Cardiac fibroblast (primary cell): ENCODE measurements at places on chromosomes 3 and 15.

DNA sequence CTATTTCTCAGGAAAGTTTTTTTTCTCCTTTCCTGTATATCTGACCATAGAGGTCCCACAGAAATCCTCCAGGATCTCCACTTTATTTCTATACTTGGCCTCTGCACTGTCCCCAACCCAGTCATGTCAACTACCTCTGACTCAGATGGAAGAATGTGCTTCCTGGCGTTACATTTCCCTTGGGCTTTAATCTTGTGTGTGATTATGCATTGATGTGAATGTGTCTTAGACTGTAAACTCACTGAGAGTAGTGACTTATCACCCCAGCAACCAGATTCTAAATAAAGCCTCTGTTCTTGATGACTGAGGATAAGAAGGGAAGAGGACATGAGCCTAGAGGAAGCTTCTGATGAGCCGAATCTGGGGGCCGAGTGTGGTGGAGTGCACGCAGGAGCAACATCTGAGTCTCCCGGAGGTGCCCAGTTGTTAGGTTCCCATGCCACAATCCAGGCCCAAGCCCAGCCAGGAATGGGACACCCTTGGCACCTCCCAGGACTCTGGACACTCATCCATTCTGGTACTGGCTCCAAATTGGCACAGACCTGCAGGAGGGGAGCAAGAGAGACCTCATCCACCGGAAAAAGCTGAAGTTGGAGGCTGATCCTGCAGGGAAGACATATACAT, 32.1 kb upstream of the HEG1 start:
- DNase-seq = peak; percentile 81

- peak; percentile 60 for DNase-seq
Observed at GRCh38 chr3:104273046-104273649, 1093.6 kb upstream of the ALCAM start.

DNA sequence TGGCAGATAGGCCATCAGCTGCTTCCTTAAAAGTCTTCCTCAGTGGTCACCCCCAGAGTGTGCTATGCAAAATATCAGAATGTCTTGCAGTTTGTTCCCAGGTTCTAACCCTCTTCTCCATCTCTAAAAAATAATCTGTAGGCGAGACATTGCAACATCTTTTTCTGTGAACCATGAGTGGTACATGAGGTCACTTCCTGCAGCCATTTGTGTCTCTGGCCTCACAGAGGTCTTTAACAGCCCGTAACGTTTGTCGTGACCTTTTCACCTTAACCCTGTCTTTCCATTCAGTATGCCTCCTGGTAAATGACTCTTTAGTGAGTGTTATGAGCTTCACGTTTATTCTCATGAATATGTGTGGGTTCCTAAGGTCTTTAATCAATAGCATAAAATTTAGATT, 145.4 kb downstream of the KLHL25 start:
- DNase-seq = peak; percentile 92

DNA sequence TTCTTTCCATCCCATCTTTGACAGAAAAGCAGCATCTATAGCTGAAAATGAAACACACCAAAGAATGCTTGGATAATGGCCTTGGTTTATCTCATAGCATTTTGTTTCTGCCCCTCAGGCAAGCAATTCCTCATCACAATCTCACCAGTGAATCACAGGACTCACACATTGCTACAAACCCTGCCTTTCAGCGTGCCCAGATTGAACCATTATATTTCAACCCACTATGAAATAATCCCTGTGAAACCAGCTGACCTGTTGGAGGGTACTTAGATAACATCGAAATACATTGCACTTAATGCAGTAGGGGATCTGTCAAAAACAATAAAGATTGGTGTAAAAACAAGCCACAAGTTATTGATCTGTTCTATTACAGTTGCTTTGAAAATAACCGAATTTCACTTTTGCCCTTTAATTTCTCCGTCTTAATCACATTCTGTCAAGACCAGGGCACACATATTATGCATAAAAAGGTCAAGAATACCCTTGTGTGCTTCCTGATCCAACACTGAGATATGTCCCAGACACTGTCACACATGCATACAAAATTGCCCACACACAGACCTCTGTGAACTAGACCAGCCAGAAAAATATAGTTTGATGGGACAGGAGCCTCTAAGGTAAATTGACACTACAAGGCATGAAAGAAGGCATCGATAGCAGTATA, 839.8 kb downstream of the NTRK3 start:
- no peak for DNase-seq

GRCh38 chr3:51712963-51713362, 6.1 kb downstream of the GRM2 start:
- DNase-seq = no peak

- DNase-seq = peak; percentile 85
Observed at GRCh38 chr3:43105596-43106292, at the start of gene POMGNT2. Gene POMGNT2 (minus strand): TSS chr3:43106079. CDS start chr3:43081431, 24,648 bp downstream.

DNA sequence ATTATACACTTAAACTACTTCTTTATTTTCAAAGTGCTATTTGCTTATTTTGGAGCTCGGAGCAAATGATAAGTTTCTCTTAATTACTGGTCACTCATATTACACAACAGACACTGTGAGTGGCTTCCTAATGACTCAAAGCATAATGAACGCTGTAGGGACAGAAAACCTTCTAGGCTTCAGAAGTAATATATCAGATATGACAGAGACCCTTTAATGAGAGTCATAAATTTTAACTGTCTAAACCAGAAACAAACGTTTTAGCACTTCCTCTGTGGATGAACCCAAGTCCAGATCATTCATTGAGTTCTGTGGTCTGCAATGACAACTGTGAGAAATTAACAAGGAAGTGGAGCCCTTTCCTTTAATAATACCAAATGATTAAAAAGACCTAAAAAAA, 66.6 kb downstream of the ARPP21 start:
- DNase-seq = no peak

- DNase-seq = no peak
Observed at GRCh38 chr15:64535460-64536243, 75.3 kb downstream of the ZNF609 start.

- no peak for DNase-seq
Observed at GRCh38 chr3:50057756-50058155, 31.0 kb upstream of the RBM5 start.

GRCh38 chr3:110504901-110505300, 566.7 kb upstream of the NECTIN3 start:
- DNase-seq = no peak

DNA sequence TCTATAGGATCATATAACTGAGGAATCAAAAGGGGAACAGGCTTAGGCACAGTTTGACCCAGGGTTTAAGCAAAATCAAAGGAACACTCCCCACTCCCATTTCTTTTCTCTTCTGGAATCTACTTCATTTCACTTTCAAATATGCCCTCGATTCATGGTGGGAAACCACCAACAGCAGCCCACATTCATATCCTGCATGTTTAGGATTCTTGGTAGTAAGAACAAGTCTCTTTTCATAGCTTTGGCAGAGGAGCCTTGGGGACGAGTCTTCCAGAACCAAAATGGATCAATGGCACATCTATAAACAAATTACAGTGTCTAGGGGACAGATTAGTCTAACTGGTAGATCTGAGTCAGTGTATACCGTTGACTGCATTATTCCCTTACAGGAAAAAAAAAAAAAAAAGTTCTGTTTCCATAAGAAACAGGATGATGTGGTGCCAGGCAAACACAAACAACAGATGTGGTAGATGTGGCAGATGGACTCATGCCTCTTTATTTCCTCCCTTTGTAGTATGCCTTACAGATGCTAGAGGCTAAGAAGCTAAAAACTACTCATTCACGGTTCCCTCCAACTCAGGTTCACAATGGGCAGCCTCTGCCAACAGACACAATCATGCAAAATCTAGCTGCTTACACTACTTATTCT, 578.3 kb upstream of the ADAMTS9 start:
- no peak for DNase-seq

DNA sequence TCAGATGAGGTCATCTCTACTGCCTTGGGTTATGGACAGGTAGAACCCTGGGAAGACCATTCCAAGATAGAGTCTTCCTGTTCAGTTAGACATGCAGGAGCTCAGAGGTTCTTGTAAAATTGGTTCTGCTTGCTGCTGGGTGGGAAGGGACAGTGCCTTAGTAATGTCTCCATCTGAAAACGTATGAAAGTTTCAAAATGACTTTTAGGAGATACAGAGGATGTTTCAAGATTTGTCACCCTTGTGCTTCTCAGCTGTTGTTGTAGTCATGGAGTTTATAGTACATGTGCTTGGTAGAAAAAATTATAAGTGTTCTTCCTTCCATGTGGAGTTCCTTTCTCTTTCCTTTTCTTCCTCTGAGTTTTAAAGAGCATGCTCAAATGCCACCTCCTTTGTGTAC, 885.2 kb upstream of the CFAP20DC start:
- no peak for DNase-seq

DNA sequence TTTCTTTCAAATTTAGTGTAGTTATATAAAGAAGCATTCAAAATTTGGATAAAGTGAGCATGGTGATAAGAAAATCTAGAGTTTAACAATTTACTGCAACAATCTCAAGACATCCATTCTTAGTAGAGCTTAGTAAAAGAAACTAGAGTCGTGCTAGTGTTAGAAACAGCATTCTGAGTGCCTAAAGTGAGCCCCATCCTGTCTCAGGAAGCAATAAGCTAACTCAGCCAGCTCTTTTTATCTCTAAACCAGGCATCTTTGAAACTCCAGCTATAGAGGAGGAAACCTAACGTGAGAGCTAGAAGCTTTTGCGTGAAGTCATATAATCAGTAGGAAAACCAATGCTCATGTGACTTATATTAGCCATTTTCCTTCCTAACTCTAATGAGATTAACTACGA, 1187.1 kb upstream of the EPHA6 start:
- DNase-seq = no peak

GRCh38 chr3:148459931-148460513, 237.7 kb upstream of the AGTR1 start:
- DNase-seq = peak; percentile 6

GRCh38 chr3:181757694-181758306, 46.1 kb downstream of the SOX2 start:
- no peak for DNase-seq

DNA sequence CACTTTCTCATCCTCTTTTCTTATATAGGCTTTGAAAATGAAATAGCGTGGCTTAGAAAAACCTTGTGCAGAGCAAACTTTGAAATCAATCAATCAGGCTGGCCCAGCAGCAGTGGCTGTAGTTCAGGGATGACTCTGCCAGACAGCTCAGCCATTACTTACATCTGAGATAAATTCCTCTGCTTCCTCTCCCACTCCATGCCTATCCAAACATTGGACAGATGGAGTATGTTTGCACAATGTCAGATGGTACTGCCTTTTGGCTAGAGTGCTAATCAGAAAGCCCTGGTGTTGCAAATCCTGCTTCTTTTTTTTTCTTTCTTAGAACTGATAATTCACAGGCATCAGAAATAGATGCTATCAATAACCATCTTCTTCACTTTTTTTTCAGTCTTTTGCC, 1065.1 kb downstream of the AGBL1 start:
- peak; percentile 2 for DNase-seq

GRCh38 chr15:90103701-90104329, 1.5 kb upstream of the IDH2 start:
- no peak for DNase-seq

GRCh38 chr3:169554611-169555010, 108.9 kb downstream of the MECOM start:
- DNase-seq = no peak

- peak; percentile 76 for DNase-seq
Observed at GRCh38 chr3:154120961-154121700, at the start of gene ARHGEF26. Gene ARHGEF26 (plus strand): TSS chr3:154121390. CDS start chr3:154121993, 603 bp downstream.

DNA sequence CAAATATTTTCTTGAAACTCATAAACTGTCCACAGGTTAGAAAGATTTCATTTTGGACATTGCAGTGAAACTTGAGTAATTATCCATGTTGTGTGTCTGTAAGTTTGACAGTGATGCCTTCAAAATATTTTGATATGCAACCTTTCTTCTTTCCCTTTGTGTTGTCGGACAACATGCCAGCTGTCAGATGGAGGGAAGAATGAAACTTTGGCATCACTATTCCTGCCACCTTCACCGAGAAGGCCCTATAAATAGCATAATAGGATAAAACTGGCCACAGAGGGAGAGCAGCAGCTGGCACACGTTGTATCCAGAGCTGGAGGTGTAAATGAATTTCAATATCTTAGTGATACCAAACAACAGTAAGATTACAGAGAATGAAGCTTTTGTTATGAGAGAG, 436.7 kb upstream of the CFAP20DC start:
- no peak for DNase-seq

DNA sequence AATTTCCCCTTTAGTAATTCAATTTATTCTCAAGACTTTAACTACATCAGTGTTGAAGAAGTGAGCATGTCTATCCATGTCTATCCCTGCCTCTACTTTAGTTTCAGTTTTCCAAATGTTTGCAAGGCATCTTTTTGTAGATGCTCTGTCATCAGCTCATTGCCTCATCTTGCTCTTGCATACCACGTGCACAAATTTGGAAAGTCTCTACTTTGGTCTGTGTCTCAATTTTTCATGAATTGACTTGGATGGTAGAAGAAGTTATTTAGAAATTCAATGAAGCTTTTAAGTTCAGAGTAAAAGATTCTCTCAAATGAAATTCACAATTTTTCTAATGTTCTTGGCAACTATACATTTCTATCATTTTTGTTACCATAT, 55.3 kb downstream of the CLDN1 start:
- DNase-seq = peak; percentile 6

- DNase-seq = no peak
Observed at GRCh38 chr3:160115387-160115786, 109.8 kb upstream of the C3orf80 start.

GRCh38 chr15:68543165-68544008, 35.4 kb upstream of the CORO2B start:
- DNase-seq = peak; percentile 91

DNA sequence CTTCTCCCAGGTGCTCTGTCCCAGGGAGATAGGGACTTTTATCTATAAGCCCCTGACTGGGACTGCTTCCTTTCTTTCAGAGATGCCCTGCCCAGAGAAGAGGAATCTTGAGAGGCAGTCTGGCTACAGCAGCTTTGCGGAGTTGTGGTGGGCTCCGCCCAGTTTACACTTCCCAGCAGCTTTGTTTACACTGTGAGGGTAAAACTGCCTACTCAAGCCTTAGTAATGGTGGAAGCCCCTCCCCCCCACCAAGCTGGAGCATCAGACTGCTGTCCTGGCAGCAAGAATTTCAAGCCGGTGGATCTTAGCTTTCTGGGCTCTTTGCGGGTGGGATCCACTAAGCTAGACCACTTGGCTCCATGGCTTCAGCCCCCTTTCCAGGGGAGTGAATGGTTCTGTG, 253.8 kb upstream of the ARL6 start:
- DNase-seq = no peak

DNA sequence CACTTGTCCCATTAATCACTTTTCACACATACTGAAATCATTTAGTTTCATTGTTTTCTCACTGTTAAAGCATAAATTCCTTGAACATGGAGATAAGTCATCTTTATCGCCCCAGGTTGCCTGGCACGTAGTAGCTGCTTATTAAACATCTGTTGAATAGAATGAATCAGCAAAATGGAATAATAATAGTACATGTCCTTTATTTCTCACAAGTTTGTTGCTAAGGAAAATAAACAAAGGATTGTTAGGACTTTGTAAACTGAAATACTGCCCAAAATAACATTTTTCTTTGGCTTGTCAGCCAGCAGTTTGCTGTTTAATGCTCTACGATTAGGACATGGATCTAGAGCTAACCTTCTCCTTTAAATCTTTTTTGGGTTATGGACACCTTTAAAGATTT, 17.9 kb downstream of the SLC35A5 start:
- DNase-seq = no peak
